ENCODE measurements at places on chromosomes 3 and 15.
A peak's percentile ranks its signal among the peaks of the same experiment; 100 is the strongest.

- DNase-seq: no peak
Measured at GRCh38 chr3:104133630-104134029, 1233.1 kb upstream of the ALCAM start.

DNA sequence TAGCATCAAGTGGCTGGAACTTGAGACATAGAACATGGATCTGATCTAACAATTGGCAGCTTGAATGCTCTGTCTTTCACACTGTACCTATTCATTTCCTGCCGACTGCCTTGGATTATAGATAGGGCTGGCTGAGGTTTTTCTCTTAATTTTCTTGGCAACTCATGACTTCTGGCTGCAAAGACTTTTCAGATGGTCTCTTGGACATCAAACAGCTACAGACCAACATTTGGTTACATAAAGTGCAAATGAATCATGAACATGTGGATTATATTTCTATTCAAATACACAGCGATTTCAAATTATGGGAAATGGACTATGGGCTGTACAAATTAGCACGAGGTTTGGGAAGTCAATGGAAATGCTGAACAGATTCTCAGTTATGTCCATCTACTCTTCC is 26.2 kb upstream of the IL16 start:
- DNase-seq: no peak

DNA sequence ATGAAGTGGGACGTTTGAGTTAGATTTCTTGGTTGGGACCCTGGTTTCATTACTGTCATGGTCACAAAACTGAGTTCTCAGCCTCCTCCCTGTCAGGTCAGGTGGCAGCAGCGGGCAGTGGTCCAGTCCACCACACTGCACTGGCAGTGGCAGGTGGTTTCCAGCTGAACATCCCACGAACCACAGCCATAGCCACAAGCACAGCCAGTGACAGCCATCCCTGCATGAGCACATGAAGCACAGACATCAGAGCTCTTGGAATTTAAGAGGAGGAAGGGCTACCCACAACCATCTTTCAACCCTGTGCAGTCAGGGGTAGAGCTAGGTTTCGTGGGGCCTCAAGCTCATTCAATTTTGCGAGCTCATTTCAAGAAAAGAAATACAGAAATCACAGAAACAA is 1.5 kb downstream of the RETNLB start:
- DNase-seq: no peak

GRCh38 chr3:187165144-187165543 is 25.8 kb upstream of the RPL39L start:
- DNase-seq: peak; percentile 2

DNA sequence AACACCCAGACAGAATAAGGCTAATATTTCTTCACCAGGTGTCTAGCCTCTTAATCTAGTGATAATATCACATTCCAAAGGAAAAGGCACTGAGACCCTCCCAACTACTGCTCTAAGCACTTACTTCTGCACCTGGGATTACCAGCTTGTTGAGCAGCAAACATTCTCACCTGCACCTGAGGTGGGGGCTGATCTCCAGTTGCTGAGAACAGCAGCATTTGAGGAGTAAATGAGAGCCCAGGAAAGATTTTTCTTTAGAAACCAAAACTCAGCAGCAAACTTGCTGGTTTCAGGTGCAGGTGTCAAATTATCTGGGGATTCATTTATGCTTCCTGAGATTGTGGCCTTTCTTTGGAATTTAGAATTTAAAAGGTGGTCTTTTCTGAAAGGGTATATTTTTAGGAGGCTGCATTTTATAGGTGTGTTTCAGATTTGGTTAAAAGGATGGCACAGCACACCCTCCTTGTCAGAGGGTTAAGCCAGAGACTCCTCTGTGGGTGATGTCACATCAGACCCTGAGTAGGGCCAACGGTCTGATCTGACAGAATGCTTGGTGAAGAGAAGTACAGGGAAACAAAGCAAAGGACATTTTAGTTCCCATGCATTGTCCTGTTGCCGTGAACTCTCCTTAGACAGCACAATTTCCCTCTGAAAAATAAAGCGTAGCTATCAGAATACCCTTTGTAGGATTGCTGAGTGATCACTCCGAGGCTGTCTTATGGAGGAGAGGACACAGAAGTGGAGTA is 411.0 kb upstream of the ATP11B start:
- DNase-seq: no peak

- DNase-seq: no peak
Measured at GRCh38 chr3:179452176-179452564, 900 bp upstream of the GNB4 start.

- no peak for DNase-seq
Measured at GRCh38 chr3:71217640-71218222, 365.8 kb downstream of the FOXP1 start.

- DNase-seq: no peak
Measured at GRCh38 chr3:14457999-14458398, 55.6 kb downstream of the SLC6A6 start.

- no peak for DNase-seq
Measured at GRCh38 chr3:150528354-150528797, 17.9 kb downstream of the SERP1 start.

DNA sequence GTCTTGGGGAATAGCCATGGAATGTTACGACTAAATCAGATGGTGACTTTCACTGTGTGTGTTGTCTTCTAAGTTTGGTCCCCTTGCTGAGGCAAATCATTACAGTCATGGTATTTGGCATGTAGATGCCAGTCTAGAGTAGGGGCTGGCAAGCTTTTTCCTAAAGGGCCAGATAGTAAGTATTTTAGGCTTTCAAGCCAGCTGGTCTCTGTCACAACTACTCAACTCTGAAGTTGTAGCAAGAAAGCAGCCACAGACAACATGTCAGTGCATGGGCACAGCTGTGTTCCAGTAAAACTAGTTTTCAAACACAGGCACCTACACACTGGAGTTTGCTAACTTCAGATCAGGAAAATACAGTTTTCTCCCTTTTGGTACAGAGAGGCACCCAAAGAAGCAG is 39.3 kb downstream of the CCR3 start:
- no peak for DNase-seq

DNA sequence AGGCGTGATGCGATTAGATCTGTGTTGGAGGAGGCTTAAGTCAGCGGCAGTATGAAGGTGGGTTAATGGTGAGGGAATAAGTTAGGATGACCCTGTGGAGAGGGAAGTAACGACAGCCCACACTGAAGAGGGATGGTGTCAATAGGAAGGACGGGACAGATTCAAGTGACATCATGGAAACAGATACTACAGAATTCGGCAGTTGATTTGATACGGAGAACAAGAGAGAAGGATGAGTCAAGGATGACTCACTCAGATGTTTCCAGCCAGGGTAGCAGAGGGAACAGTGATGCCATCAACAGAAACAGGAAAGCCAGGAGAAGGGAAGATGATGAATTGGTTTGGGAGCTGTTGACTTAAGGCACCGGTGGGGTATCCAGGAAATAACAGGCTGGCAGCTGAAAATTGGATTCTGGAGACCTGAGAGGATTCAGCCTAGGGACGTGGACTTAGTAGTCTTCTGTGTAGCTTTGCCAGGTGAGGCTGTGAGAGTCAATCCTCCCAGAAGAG is 38.0 kb downstream of the SHC4 start:
- no peak for DNase-seq

- DNase-seq: no peak
Measured at GRCh38 chr3:100395679-100396431, 5.0 kb downstream of the TOMM70 start.

GRCh38 chr3:149968216-149968615 is 2.5 kb downstream of the PFN2 start:
- DNase-seq: no peak

DNA sequence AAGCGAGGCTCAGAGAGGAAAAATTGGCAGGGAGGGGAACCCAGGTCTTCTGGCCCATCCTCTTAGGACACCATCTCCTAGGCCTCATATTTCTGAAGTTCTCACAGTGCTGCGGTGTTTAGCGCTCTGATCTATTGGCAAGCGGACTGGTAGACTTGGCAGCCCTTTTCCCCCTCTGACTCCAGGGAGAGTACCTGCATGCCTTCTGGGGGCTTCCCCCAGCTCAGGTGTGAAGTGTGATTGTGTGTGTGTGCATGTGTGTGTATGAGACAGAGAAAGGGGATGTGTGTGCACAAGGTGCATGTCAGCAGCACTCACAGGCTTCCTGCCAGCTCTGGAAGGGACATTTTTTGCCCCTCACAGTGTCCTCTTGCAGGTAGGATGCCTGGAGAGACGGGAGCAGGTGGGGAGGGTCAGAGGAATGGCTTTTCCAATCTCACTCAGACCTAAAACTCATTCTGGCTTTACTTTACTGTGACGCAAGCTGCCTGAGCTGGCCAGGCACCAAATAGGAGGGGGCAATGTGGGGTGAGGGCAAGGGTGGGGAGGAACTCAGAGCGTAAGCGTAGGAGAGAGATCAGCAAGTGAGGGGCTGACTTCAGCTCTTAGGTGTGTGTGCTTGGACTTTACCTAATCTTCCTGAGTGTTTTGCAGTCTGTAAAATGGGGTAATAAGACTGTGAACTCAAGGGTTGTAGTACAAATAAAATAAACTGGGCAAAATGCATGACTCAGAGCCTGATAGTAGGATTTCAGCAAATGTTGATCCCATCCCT is 4.0 kb upstream of the IL17RE start:
- no peak for DNase-seq

GRCh38 chr15:100725121-100726069 is 123.0 kb downstream of the ASB7 start:
- DNase-seq: no peak

- DNase-seq: no peak
Measured at GRCh38 chr15:74062671-74063070, 19.7 kb downstream of the GOLGA6A start.

GRCh38 chr3:89221924-89222323 is 114.5 kb downstream of the EPHA3 start:
- DNase-seq: no peak

DNA sequence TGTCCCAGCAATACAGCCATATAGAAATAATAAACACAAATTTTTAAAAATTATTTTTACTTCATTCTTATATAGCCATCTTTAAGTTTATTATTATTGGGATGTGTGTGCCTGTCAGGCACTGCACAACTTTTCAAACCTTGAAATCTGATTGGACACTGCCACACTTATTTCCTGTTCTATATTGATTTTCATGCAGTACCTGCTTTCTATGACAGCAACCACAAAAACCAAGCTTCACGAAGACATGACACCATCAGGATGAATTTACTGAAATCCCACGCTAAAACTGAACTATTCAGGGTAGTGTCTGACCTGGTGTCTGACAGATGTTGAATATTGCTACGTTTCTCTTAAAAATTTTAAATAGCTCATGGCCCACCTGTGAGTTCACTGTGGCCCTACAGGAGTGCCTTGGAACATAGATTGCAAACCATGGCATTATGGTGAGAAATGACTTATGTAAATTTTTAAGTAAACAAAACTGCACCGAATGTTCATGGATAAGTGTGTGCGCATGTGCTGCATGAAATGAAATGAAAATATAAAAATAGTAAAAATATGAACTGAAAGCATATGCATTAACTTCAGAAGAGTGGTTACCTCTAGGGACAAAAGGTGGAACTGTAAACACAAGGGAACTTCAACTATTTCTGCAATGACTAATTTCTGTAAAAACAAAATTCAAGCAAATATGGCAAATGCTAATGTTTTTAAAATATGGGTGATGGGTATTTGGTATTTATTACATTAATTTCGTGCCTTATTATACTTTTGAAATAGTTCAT is 152.3 kb downstream of the ZBTB20 start:
- DNase-seq: no peak

- DNase-seq: no peak
Measured at GRCh38 chr3:134294302-134295280, 43.9 kb upstream of the RYK start.

GRCh38 chr15:38708672-38709180 is 144.1 kb upstream of the RASGRP1 start:
- no peak for DNase-seq

DNA sequence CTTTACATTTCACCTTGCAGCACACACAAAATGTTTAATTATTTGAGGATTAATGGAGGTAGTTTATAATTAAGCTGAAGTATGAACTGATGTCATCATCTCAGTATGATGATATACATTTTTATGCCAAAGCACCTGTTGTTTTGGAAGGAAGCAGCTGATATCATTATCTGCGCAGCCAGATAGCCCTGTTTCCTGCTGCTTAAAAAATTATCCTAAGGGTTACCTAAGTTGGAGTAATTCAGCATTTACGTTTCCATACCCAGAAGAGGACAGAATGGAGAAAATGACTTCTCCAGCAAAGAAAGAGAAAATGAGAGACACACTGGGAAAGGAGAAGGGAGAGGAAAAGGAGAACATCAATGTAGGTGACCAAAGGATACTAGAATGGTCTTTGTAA is 370.3 kb upstream of the PLSCR5 start:
- no peak for DNase-seq

GRCh38 chr3:111848283-111848682 is 10.8 kb upstream of the PHLDB2 start:
- DNase-seq: no peak

GRCh38 chr3:69735893-69736292 is 3.4 kb upstream of the MITF start:
- no peak for DNase-seq

DNA sequence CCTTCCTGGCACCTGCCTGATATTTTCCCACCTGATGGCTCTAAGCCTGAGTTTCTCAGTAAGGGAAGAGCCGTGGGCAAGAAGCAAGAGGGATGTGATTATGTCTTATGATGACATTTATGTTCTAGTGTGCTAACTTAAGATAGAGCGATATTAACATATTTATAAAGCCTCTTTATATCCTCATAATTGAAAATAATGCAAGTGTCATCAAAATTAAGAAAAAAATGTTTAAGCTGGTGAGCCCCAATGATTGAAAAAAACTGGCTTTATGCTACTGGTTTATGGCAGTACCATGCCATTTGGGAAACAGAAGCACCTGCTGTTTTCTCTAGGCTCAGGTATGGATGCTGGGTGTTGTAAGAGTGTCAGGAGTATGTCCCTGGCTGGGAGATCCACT is 431.5 kb upstream of the TPM1 start:
- DNase-seq: no peak

Data from stimulated activated CD8-positive, alpha-beta memory T cell treated with anti-CD3 and anti-CD28 coated beads, Interleukin-2, amount 100 ng/mL, for 1 hour (primary cell).